Stimulated activated CD8-positive, alpha-beta memory T cell treated with anti-CD3 and anti-CD28 coated beads, Interleukin-7, amount 100 ng/mL, for 24 hours (primary cell): ENCODE measurements at places on chromosomes 4 and X.

DNA sequence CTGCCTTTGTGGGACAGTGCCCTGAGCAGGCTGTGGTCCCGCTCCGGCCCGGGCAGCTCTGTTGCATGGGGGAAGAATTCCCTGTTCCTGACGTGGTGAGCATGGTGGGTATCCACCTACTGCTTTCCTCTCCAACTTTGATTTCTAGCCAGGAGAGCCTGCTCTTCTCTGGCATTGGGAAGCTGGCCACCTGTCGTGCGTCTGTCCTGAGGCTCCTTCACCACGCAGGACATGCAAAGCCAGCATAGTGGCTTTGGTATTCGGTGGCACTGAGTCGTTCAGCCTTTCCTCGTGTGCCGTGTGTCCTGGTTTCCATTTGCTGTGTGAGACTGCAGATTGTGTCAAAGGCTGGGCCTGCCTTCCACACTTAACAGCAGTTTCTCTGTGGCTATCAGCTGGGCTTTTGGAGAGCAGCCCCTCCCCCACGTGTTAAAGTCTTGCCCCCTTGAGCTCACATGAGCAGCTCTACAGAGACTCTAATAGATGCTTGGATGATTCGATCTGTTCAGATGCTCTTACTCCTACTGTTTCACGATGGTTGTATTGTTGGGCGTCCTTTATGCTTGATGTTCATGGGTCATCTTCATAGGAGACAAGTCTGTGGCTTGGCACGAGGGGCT lies 46.3 kb upstream of the CLCN4 start:
- DNase-seq, result no peak

- DNase-seq, result no peak
Measured at GRCh38 chr4:99934891-99935290, 11.5 kb downstream of the DNAJB14 start.

DNA sequence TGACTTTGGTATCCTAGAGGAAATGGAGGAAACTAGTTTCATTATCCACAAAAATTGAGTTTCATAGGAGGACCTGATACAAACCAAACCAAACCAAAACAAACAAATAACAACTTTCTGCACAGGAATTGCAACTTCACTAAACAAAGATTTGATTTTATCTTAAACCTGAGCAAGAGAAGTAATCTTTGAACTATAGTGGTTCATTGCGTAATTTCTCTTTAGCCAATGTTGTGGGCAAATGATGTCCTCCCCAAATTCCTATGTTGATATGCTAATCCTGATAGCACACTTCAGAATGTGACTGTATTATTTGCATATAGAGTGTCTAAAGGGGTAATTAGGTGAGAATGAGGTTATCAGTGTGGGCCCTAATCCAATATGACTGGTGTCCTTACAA lies 102.4 kb downstream of the CAMK2D start:
- no peak for DNase-seq

- peak; percentile 81 for DNase-seq
Measured at GRCh38 chr4:108018040-108018883, 28.6 kb downstream of the HADH start.

DNA sequence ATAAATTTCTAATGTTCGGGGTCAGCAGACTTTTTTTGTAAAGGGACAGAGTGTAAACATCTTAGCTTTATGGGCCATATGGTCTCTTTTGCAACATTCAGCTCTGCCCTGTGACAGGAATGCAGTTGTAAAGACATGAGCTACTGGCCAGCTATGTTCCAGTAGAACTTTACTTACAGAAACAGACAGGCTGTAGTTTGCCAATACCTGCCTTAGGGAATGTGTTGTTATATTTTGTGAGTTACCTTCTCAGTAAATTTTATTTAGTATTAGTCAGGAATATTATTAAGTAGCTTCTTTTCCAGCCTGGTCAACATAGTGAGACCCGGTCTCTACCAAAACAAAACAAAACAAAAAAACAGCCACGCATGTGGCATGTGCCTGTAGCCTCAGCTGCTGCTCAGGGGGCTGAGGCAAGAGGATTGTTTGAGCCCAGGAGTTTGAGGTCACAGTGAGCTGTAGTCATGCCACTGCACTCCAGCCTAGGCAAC lies 48.7 kb downstream of the HTT start:
- DNase-seq, result no peak

- no peak for DNase-seq
Measured at GRCh38 chr4:27084685-27085361, 224.2 kb downstream of the STIM2 start.

DNA sequence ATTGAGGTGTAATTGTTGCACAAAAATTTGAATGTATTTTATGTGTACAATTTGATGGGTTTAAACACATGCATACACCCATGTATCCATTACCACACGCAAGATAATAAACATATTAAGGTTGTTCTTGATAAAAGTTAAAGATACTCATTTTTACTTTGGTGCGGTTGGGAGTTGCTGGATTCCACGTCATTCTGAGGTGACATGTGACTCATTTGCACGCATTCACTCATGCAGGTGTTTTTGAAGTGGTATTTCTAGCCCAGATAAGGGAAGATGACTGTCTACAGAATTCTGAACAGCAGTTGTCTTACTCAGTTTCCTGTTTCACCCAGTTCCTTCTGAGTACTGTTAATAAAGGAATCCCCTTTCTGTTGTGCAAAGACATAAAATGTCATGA lies 142.0 kb downstream of the RTL3 start:
- DNase-seq, result no peak

GRCh38 chr4:82046796-82047195 lies 327.0 kb downstream of the HNRNPD start:
- no peak for DNase-seq

DNA sequence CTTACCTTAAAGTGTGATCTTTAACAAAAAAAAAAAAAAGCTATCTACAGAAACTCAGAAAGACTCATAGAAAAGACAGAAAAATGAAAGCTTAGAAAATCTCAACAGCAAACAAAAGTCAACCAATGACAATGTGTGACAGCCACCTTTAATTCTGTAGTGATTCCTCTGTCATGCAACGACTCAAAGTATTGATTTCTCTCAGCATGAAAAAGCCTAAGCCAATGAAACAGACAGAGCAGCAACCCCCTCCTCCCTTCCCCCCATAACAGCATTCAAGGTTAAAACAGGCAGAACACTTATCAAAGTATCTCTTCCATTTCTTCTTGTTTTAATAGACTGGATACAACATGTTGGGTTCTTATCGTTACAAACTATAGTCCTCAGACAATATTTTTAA lies 112.5 kb downstream of the MAB21L2 start:
- no peak for DNase-seq

DNA sequence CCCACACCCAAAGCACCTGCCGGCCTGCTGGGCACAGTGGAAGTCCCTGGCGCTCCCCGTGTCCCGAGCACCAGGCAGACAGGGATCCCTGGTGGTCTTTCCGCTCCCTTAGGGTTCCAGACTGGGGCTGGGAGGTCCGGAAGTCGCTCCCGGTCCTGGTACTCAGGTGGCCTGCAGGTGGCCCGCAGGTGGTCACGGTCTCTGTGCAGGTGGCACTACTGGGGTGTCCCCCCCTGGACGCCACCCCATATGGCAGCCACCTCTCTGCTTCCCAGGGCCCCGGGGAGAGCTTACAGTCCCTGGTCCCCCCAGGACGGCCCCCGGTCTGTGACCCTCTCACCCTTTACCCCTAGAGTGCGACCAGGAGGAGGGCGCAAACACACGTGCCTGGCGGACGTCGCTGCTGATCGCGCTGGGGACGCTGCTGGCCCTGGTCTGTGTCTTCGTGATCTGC lies 13.6 kb downstream of the SLC25A6 start:
- no peak for DNase-seq
